ENCODE measurements at places on chromosomes 6 and 20.

GRCh38 chr20:23140991-23141390 is 54.9 kb upstream of the CD93 start:
- DNase-seq: no peak

DNA sequence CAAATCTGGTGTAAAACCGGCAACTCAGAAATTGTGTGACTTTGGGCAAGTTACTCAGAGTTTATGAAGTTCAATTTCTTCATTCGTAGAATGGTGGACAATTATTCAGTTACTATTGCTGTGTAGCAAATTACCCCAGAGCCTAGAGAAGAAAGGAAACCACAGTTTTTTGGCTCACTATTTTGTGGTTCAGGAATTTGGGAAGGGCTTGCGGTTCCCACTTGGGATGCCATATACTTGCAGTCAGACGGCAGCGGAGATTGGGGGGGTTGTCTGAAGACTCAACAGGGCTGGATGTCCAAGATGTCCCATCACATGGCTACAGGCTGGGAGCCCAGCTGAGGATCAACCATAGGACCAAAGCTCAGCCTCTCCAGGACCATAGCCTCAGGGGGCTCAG is 108.1 kb downstream of the PCSK2 start:
- DNase-seq: no peak

DNA sequence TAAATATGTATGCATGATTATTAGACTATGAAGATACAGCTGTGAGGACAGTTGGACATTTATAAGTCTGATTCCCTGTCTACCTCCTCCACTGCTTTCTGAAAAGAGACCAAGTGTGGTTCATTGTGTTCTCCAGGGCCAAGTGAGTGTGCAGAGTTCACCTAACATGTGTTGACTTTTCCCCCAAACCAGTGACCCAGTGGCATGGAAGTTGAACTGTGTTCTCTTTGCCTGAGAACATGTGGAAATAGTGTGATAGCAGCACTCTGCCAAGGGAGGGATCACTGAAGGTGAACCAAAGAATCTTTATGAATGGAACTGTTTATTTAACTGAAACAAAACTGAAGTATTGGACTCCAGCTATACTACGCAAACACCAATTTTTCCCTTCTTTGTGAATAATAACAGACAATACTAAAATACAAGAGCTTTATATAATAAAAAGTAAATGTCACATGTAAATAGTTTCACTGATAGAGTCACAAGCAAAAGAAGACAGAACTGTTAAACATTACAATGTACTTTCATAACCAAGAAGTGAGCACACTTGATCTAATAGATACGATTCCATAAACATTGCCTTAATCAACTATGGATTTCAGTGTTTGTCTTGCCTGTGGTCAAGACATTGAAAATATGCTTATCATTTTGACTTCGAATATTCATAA is 200.3 kb upstream of the FUT9 start:
- no peak for DNase-seq

- DNase-seq: peak; percentile 78
Measured at GRCh38 chr20:25237610-25238318, 10.1 kb upstream of the PYGB start.

DNA sequence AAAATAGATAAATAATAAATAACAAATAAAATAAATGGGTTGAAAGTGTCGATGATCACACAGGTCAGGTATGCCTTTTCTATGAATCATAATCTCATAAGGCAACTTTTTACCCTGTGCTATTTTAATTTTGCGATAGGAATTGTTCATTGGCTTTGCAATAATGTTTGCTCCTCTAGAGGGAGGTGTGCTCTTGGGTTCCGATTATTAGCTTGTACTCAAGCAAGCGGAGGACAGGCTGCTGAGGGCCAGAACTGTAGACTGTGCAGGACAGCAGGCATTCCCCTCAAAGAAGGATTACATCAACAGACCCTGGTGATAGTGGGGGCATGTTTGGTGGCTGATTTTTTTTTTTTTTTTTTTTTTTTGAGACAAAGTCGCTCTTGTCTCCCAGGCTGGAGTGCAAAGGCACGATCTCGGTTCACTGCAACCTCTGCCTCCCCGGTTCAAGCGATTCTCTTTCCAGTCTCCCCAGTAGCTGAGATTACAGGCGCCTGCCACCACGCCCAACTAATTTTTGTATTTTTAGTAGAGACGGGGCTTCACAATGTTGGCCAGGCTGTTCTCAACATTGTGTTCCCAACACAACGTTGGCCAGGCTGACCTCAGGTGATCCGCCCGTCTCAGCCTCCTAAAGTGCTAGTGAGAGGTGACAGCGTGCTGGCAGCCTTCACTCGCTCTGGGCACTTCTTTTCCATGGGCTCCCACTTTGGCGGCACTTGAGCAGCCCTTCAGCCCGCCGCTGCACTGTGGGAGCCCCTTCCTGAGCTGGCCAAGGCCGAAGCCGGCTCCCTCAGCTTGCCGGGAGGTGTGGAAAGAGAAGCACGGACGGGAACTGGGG is 35.6 kb downstream of the RIOK1 start:
- peak; percentile 35 for DNase-seq

DNA sequence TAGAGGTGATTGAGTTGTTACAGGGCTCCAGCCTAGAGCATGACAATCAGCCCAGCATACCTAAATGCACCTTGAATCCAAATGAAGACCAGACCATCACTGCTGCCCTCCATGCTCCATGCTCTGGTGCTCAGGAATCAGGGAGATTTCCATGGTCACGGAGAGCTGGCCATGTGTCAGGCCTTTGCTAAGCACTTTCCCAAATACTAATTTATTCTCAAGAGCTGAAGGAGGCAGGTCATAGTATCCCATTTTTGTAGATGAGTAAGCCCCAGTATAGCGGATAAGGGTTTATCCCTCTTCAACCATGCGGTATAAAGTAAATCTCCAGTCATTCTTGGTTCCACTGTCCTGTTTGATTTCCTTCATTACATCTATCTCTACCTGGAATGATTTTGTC is 240.8 kb downstream of the TFAP2A start:
- DNase-seq: no peak

GRCh38 chr20:2103461-2104153 is 2.0 kb downstream of the STK35 start:
- DNase-seq: no peak

DNA sequence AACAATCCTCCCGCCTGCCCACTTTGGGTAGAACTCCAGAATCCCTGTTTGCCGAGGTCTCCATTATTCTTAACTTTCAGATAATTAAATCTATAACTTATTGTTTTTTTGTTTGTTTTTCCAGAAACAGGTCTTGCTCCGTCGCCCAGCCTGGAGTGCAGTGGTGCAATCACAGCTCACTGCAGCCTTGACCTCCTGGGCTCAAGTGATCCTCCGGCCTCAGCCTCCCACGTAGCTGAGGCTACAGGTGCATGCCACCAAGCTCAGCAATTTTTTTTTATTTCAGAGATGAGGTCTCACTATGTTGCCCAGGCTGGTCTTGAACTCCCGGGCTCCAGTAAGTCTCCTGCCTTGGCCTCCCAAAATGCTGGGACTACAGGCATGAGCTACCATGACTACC is 28.8 kb downstream of the ZMYND8 start:
- no peak for DNase-seq

GRCh38 chr20:32434434-32434833 is 76.3 kb downstream of the ASXL1 start:
- DNase-seq: no peak

- DNase-seq: no peak
Measured at GRCh38 chr6:53066077-53066417, 843 bp downstream of the FBXO9 start.

DNA sequence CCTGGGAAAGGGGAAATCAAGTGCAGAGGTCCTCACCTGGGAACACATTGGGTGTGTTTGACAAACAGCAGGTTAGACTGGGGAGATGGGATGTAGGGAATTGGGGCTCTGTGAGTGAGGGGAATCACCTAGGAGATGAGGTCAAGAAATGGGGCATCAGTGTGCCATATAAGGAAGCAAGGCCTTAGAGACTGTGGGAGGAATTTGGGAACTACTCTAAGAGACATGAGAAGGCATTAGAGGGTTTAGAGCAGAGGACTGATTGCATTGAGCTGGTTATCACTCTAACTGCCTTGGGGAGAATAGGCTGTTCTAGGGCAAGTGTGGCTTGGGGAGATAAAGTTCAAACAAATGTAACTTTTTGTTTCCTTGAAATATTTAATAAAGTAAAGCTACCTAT is 189.9 kb downstream of the EYA4 start:
- DNase-seq: no peak

GRCh38 chr20:51631011-51631950 is 88.8 kb upstream of the NFATC2 start:
- peak; percentile 95 for DNase-seq

DNA sequence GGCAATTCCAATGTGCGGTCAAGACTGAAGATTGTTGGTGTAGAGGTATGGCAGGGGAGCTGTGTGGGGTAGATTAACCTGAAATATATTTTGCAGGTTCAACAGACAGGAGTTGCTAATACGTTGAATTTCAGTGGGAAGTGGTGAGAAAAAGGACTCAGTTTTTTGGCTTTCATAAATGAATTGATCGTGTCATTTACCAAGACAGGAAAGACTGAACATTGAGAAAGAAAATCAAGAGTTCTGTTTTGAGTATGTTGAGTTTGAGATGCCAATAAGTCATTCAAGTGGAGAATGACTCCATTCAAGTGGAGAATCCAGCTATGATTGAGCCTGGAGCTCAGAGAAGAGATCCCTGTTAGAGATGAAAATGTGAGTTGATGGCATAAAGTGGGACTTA is 31.1 kb downstream of the NFYA start:
- DNase-seq: no peak

DNA sequence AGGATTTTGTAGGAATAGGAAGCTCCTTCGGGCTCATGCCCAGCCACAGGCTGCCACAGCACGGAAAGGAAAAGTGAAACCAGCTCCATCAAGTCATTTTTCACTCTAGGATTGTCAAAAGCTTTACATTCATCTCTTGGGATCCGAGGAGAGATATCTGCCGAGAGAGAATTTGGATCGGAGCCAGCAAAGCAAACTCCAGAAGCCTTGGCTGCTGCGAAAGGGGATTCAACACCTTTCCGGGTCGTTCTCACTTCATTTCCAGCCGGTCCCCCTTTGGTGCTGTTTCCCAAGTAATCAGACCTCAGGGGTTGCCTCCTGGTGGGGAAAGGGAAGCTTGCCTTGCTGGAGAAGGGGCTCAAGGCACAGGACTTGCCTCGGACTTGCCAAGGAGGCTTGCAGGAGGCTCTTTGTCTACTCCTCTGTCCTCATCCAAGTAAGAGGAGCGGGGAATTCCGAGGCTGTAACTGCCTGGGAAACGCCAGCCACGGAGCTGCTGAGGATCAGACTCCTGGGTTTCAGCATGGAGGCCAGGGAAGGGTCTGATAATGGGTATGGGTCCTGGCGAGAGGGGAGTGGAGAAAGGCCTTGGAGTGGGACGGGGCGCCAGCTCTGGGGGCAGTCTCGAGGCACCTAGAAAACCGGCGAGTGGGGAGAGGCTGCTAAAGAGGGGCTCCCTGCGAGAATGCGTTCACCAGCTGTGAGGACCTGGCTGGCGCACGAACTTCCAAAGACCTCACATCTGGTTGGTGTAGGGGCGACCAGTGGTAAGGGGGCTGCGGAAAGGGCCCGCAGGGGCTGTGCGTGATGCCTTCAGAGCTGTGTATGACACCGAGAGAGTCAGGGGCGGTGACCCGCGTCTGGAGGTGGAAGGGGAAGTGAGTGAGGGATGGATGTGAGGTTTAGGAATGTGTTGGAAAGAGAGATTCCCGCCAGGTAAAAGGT is 702 bp downstream of the ETV7 start:
- no peak for DNase-seq

DNA sequence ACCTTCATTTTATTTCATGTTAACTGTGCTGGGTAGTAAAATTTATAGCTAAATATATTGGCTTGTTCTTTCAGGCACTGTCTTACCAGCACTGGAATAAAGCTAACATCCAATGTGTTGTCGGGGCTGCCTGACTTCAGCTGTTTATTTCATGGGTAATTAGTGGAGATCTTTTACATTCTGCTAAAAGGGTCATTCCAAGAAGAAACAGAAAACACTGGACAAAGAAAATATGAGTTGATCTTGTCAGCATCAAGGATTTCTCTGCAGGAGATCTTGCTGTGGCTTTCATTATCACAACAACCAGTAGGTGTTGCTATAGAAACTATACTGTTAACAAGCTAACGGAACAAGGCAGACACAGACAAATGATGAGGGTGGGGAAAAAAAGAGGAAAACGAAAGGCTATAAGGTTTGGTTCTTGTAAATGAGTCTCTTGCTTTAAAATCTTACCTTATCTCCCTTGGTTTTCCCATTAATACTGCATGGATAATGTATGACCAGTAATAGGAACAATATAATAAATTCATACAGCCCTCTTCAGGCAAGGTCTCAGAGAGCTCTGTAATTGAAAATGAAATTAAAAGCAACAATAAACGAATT is 206.8 kb downstream of the SIM1 start:
- no peak for DNase-seq

GRCh38 chr6:134111062-134111677 is 58.7 kb upstream of the SLC2A12 start:
- no peak for DNase-seq

DNA sequence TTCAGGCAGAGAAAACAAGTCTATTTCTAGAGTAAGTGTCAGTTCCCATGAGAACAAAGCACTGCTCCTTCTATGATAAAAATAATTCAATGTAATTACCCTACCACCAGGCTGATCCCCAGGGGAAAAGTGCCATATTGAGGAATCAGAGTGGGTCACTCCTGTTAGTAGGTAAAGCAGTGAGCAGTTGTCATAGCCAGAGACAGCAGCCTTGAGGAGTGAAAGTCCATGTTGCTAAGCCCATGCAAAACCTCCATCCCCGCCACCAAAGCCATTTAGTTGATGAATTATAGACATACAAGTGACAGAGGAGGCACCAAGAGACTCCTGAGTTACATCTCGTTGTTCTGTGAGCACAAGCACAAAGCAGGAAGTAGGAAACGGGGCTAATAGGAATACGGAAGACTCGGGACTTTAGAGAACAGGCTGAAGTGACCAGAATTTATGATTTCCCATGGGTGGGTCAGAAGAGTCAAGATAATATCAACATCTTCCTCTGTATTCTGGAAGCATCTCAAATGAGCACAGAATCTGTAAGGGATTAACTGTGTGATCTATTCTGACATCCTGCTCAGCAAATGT is 197.9 kb downstream of the MAFB start:
- DNase-seq: no peak

DNA sequence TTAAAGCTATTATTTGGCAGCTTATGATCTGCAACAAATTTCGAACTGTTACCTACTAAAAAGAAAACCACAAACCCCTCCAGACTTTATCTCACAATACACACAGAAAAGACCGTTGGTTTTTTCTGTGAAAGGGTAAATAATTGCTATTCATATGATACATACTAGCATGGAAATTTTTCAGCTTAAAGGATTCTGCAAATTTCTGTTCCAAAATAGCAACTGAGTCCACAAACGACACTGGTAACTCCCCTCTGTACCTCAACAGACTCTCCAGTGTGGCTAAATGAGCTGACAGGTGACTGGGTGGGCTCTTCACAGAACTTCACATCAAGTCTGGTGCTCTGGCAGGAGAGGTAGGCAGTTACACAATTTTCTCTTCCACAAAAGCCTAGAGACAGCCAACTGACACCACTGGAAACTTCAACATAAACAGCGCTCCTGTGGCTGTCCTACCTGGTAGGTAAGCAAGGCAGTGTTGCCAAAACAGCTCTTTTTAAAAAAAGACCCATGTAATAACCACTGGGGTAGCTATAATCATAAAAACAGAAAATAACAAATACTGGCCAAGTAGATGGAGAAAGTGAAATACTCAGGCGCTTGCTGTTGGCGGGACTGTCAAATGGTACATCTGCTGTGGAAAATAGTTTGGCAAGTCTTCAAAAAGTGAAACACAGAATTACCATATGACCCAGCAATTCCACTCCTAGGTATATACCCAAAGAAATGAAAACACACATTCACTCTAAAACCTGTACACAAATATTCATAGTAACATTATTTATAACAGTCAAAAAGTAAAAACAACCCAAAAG is 37.8 kb downstream of the ELOVL5 start:
- no peak for DNase-seq

- no peak for DNase-seq
Measured at GRCh38 chr20:4083098-4083865, 67.9 kb upstream of the RNF24 start.
